Karpas-422 (cell line): ENCODE measurements at places on chromosomes 5 and 9. TPM values are rescaled to one million over a fixed set of nuclear protein-coding genes. Genes with fewer than 3 reads are reported as not detected.

DNA sequence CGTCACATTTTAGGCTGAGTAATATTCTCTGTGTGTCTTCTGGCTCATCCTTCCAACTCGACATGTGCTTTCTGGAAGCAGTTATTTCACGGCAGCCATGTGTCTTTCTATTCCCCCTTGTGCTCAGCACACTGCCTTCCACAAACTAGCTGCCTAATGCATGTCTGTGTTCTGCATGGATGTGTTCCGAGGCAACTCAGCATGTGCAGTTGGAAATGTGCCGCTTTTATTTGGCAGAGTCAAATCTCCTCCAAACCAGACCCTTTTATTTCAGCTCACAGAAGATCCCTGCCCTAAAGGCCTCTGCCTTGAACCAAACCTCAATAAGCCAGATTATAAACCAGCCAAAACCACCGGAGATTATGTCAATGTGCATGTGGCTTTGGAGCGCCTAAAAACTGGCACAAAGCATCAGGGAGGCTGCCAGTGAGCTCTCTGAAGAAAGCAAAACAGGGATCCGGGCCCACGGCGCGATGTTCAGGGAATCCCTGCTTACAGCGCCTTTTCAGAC lies 360.2 kb downstream of the DEPDC1B start:
- no peaks in the 10 kb centered on the region for H3K27me3 ChIP-seq
- no peak for DNase-seq
- H3K4me1 ChIP-seq = no peaks in the 10 kb centered on the region
- no peak overlapping the region for H3K27ac ChIP-seq
- H3K36me3 ChIP-seq = no peaks in the 10 kb centered on the region
- no peak overlapping the region for H3K4me3 ChIP-seq

- no peak overlapping the region for H3K4me3 ChIP-seq
- H3K27me3 ChIP-seq = no peaks in the 10 kb centered on the region
Observed at GRCh38 chr9:2602704-2603116, 18.9 kb upstream of the VLDLR start.

GRCh38 chr5:122462486-122462885 lies 150.4 kb downstream of the SNCAIP start:
- no peak overlapping the region for H3K27ac ChIP-seq
- no peaks in the 10 kb centered on the region for H3K36me3 ChIP-seq
- no peaks in the 10 kb centered on the region for H3K4me1 ChIP-seq

- H3K4me1 ChIP-seq = no peaks in the 10 kb centered on the region
- no peak overlapping the region for H3K4me3 ChIP-seq
- no peak for DNase-seq
Observed at GRCh38 chr9:130639124-130639765, 25.1 kb upstream of the PRDM12 start.

GRCh38 chr5:81315336-81315735 lies 13.9 kb downstream of the ZCCHC9 start:
- peaks cover 22% of the 10 kb centered on the region; the same call in 1 of the 2 replicates for H3K36me3 ChIP-seq
- H3K4me1 ChIP-seq = peaks cover 13% of the 10 kb centered on the region
- no peaks in the 10 kb centered on the region for H3K27me3 ChIP-seq
- no peak overlapping the region for H3K4me3 ChIP-seq
- DNase-seq = no peak

DNA sequence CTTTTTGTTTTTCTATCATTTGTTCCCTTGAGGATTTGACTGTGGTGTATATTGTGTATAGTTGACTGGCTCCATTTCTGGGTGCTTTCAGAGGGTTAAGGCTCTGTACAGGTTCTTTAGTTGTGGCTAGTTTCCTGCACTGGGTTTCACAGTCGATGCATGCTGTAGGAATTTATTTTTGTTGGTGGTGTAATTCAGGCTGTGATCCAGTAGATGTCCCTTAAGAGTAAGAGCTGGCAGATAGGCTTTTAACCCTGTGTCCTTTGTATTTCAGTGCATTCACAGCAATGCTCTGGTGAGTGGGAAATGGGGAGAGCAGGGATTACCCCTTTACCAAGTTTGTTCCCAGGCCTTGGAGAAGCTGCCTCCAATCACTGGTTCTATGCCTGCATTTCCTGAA lies 112.9 kb downstream of the SPATA31D1 start:
- no peak for DNase-seq
- no peaks in the 10 kb centered on the region for H3K4me1 ChIP-seq
- no peak overlapping the region for H3K4me3 ChIP-seq

DNA sequence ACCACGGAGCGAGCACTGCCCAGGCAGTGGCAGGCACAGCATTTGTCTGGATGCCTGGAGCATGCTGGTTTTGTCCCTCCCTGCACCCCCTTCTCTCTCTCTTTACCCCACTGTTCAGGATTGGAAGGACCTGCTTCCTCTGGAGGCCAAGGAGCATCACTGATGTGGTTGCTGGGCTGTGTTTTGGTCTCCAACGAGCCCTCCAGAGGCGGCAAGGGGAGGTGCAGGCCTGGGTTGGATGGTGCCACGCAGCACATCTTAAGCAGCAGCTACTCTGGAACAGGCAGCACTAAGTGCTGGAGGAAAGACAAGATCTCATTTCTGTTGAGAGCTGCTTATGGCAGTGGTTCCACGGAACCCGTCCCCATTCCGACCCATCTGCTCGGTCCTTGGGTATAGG lies 139.6 kb downstream of the CMYA5 start:
- H3K27me3 ChIP-seq = no peaks in the 10 kb centered on the region
- peak; percentile 71 for DNase-seq

DNA sequence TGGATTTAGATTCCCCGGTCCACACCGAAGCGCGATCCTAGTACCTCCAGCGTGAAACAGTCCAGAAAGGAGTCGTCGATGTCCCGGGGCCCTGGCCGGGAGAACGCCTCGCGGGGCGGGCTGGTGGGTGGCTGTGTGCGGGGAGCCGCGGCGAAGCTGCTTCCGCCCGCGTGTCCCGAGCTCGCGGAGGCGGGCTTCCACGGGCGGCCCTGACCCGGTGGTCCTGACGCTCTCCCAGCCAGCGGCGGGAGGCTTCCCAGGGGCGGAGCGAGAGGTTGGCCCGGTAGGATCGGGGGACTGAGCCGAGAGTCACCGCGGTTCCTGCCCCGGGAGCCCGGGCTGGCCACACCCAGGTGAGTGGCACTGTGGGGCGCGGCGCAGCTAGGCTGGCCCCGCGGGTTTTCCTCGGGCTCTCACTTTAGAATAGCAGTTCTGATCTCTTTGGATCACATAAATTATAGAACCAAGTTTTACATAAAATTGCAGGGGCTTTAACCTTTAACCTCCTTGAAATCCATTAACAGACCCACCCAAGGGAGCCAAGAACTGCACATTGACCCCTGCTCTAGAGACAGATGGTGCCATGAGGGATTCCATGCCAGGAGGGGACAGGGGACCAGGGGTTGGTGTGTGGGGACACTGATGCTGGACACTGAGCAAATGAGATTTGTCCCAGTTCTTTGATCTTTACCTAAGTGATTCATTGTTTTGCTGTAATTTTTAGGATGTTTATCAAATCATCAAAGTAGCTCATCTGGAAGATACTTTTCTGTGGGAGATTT lies 29.2 kb upstream of the IL31RA start:
- H3K4me3 ChIP-seq = no peak overlapping the region
- H3K36me3 ChIP-seq = no peaks in the 10 kb centered on the region
- H3K4me1 ChIP-seq = no peaks in the 10 kb centered on the region

DNA sequence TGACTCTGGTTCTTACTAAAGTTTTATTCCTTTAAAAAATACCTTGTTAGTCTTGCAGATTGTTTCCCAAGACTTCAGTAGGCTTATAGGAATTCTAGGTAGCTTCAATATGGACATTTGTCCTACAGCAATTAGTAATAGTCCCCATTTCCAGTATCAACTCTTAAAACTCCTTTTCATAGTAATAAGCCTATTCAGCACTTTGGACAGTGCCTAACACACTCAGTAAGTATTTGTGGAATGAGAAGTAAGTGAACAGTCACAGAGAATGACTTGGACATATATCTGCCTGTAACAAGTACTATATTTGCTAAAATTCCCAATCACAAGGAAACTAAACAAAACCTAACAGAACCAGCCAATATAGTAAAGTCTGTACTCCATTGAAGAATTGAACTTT lies 1291.8 kb upstream of the DMAC1 start:
- H3K4me1 ChIP-seq = no peaks in the 10 kb centered on the region
- DNase-seq = no peak
- no peaks in the 10 kb centered on the region for H3K27me3 ChIP-seq
- H3K27ac ChIP-seq = no peak overlapping the region
- no peaks in the 10 kb centered on the region for H3K36me3 ChIP-seq

GRCh38 chr9:114005371-114006154 lies 72.5 kb downstream of the AMBP start:
- H3K36me3 ChIP-seq = no peaks in the 10 kb centered on the region
- H3K27me3 ChIP-seq = no peaks in the 10 kb centered on the region
- DNase-seq = no peak
- H3K4me3 ChIP-seq = no peak overlapping the region
- H3K4me1 ChIP-seq = no peaks in the 10 kb centered on the region

- no peak overlapping the region for H3K27ac ChIP-seq
- H3K4me1 ChIP-seq = no peaks in the 10 kb centered on the region
- H3K27me3 ChIP-seq = no peaks in the 10 kb centered on the region
Observed at GRCh38 chr5:174176511-174176910, 131.0 kb downstream of the NSG2 start.

DNA sequence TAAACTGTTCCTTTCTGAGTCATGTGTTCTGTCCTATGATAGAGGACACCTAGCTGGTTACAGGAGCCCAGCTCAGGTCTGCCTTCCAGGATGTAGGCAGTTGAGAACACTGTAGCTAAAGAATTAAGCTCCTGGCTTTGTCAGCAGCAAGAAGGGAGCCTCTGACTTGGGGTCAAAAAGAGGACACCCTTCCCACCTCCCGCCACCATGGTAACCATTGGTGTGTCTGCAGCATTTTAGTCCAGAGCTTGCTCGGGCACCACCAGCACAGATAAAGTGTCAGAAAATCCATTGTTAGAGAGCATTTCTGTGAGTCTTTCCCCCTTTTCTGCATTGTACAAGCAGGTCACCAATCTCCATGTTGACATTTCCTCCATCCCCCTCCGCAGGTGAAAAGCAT lies 181.7 kb downstream of the DOCK8 start:
- peaks cover 16% of the 10 kb centered on the region for H3K36me3 ChIP-seq
- H3K27me3 ChIP-seq = no peaks in the 10 kb centered on the region
- H3K4me3 ChIP-seq = no peak overlapping the region
- no peaks in the 10 kb centered on the region for H3K4me1 ChIP-seq
- no peak overlapping the region for H3K27ac ChIP-seq
- DNase-seq = no peak

- H3K36me3 ChIP-seq = no peaks in the 10 kb centered on the region
- H3K27ac ChIP-seq = no peak overlapping the region
- no peaks in the 10 kb centered on the region for H3K27me3 ChIP-seq
- no peaks in the 10 kb centered on the region for H3K4me1 ChIP-seq
Observed at GRCh38 chr5:14584848-14585247, 3.3 kb downstream of the OTULINL start.

DNA sequence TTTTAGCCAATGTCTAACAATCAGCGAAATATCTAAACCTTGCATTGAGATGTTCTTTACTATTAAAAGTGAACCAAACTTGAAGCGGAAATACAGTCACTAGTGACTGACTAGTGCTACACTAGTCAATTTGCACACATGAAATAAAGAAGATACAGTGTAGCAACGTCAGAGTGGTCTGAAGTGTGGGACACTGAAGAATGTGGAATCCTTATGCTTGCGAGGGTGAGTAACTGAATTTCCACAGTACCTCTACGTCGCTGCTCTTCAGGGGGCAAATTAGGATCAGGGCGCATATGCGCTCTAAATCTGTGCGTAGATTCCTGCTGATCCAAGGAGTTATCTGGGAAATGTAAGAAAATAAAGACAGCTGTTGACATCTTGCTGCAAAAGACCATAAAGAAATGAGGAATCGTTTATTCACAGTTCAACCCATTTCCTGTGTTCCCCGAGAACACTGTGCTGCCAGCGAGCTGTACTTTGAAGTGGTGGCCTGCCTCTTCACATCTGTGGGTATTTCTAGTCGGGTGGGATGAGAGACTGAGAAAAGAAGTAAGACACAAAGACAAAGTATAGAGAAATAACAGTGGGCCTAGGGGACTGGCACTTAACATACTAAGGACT lies 39.8 kb upstream of the FLT4 start:
- no peaks in the 10 kb centered on the region for H3K36me3 ChIP-seq
- no peak overlapping the region for H3K4me3 ChIP-seq
- no peak for DNase-seq
- H3K27ac ChIP-seq = no peak overlapping the region
- no peaks in the 10 kb centered on the region for H3K27me3 ChIP-seq

DNA sequence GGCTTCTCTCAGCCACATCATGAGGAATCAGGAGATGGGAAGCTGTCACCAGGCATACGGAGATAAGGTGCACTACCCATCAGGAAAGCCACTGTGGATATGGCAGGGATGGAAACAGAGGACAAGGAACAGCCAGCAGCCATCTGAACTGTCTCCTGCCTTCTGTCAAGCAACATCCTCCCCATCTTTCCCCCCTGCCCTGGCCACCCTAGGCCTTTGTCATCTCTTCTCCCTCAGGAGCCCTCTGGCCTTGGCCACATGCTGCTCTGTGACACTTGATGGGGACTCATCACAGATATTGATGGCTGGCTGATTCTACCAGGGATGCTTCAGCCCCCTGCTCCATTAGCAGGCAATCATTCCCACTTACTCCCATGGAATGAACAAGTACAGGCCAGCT lies 21.1 kb upstream of the MEIKIN start:
- H3K36me3 ChIP-seq = no peaks in the 10 kb centered on the region
- H3K4me1 ChIP-seq = no peaks in the 10 kb centered on the region
- peaks cover 3% of the 10 kb centered on the region; the same call in 1 of the 2 replicates for H3K27me3 ChIP-seq
- no peak for DNase-seq
- no peak overlapping the region for H3K27ac ChIP-seq
- H3K4me3 ChIP-seq = no peak overlapping the region

GRCh38 chr5:176750144-176750543 lies 60.2 kb upstream of the UNC5A start:
- H3K4me1 ChIP-seq = no peaks in the 10 kb centered on the region
- no peaks in the 10 kb centered on the region for H3K27me3 ChIP-seq
- H3K27ac ChIP-seq = no peak overlapping the region
- H3K4me3 ChIP-seq = no peak overlapping the region
- no peaks in the 10 kb centered on the region for H3K36me3 ChIP-seq

GRCh38 chr9:114261026-114261425 lies 61.9 kb upstream of the ORM1 start:
- H3K27ac ChIP-seq = no peak overlapping the region
- no peaks in the 10 kb centered on the region for H3K4me1 ChIP-seq
- no peak for DNase-seq

PCA3 gene
- 0.19 TPM in 1 of 2 replicates, not detected in the other for total RNA-seq

GAS1 gene
- total RNA-seq = 0.15 and 1.2 TPM in 2 replicates

PSD2 gene
- total RNA-seq = not detected in 2 replicates

SLCO6A1 gene
- not detected in 2 replicates for total RNA-seq

MED27 gene
- total RNA-seq = 14.7 and 19.8 TPM in 2 replicates

SNX18 gene
- total RNA-seq = 1.7 and 2.9 TPM in 2 replicates

WDR38 gene
- total RNA-seq = not detected in 2 replicates

NOTCH1 gene
- 4.3 and 15.0 TPM in 2 replicates for total RNA-seq
